ENCODE measurements at places on chromosomes 1 and 21. TPM values are rescaled to one million over a fixed set of nuclear protein-coding genes. Genes with fewer than 3 reads are reported as not detected.
A peak's percentile ranks its signal among the peaks of the same experiment; 100 is the strongest.

GRCh38 chr1:211261229-211261628, 2.1 kb downstream of the RCOR3 start:
- no peak for DNase-seq

DNA sequence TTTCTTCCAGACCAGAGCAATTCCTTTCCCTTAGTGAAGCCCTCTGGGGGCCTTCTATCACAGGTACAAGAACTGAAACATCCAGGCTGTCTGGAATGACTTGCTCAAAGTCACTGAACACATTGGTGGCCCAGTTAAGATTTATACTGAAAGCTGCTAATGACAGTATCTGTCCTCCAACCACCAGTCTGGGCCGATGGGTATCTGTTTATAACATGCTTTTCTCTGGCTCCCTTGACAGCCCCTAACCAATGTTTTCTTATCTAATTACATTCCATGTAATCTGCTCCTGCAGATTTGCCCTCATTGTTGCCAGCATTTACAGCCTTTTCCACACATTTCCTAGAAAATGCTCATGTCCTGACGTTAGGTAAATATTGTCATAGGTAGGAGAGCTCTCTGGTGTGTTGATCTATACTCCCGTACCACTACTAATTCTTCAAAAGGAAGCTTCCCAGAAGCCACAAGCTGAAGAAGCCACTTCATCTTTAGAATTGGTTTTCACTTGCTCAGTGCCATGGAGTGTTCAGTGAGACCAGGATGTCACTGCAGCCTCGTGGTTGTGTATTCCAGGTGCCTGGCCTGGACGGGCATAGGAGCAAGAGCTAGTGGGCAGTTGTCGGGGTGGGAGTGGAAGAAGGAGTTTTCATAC, 163.9 kb downstream of the TSEN15 start:
- DNase-seq = no peak

DNA sequence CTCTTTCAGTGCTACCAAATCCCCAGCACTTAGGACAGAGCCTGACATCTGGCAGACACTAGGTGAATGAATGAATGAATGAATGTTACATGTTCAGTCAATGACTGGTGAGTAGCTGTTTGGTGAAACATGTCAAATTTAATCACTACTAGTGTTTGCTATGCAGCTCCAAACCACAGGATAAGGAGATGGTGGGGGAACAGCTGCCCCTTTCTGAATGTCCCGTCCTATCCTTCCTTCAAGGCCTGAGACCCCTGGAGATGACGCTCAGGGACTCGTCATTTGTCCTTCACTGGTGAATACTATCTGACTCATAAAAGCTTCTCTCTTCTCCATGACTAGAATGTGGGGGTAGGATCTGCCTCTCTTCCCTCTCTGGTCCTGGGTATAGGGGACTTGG, 175.4 kb downstream of the HIVEP3 start:
- DNase-seq = no peak

GRCh38 chr1:206497774-206498173, 9.6 kb upstream of the RASSF5 start:
- DNase-seq = no peak

GRCh38 chr1:209045331-209046057, 538.0 kb upstream of the CAMK1G start:
- no peak for DNase-seq

DNA sequence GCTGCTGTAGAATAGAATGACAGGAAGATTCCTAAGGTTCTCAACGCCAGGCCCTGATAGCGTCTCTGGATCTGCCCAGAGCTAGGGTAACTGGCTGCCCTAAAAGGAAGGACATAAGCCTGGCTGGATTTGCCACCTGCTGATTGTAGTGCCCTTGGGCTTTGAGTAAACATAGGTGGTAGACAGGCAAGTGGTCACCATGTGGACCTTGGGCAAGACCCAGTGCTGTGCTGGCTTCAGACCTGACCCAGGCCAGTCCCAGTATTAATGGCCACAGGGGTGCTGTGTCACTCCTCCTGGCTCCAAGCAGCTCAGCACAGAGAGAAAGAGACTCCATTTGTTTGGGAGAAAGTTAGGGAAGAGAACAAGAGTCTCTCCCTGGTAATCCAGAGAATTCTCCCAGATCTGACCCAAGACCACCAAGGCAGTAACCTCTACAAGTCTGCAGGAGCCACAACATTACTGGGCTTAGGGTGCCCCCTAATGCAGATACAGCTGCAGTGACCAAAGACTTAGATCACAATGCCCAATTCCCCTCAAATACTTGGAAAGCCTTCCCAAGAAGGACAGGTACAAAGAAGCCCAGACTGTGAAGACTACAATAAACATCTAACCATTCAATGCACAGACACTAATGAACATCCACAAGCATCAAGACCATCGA, 44.5 kb downstream of the PHTF1 start:
- DNase-seq = no peak

- DNase-seq = no peak
These were observed 239.9 kb upstream of the IRF2BP2 start for GRCh38 chr1:234849832-234850231.

DNA sequence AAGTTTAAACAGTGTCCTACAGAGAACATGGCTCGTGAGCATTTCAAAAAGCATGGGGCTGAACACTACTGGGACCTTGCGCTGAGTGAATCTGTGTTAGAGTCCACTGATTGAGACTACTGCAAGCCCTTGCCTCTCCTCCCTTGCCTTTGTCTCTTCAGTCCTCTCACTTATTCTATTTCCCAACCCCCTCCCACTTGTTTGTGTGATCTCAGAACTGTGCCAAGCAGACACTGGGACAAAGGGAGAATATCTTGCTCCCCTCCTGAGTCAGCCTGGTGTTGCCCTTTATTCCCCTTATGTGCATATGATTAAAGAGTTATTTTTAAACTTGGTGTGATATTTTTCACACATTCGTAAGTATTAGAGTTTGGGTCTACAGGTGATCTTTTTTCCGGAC, 11.1 kb upstream of the RPRD2 start:
- no peak for DNase-seq

DNA sequence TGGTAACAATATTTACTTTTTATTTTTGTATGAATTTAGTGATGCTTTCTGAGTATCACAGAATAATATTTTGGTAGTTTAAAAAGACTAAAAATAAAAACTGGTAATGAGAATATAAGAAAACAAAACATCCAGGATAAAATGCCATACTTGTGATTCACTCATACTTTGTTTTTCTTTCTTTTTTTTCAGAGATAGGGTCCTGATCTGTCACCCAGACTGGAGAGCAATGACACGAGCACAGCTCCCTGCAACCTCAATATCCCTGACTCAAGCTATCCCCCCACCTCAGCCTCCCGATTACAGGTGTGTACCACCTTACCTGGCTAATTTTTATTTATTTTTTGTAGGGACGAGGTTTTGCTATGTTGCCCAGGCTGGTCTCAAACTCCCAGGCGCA, 64.2 kb upstream of the ADAM30 start:
- DNase-seq = no peak

- peak; percentile 2 for DNase-seq
These were observed 26.7 kb downstream of the BTG3 start for GRCh38 chr21:17585875-17586450.

GRCh38 chr1:53328009-53328461, at the start of gene LRP8:
LRP8 (minus strand) TSS chr1:53328070; CDS start chr1:53327912, 158 bp downstream.
- DNase-seq = peak; percentile 91

DNA sequence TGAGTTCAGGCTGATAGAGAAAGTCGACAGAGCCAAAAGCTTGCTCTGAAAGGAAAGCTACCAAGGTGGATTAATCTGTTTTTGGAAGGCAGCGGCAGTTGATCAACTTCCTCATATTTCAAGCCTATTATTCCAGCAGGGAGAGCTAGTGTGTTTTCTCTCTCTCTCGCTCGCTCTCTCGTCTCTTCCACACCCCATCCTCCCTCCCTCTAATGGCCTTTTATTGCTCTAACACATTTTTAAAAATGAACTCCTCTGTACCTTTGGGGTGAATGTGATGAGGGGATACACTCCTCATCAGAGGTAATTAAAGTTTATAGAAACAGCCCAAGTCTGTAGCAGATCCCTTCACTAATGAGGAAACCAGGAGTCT, 126.4 kb downstream of the CLIC6 start:
- DNase-seq = no peak

- no peak for DNase-seq
These were observed 103.7 kb downstream of the ABCA4 start for GRCh38 chr1:94017155-94017829.

DNA sequence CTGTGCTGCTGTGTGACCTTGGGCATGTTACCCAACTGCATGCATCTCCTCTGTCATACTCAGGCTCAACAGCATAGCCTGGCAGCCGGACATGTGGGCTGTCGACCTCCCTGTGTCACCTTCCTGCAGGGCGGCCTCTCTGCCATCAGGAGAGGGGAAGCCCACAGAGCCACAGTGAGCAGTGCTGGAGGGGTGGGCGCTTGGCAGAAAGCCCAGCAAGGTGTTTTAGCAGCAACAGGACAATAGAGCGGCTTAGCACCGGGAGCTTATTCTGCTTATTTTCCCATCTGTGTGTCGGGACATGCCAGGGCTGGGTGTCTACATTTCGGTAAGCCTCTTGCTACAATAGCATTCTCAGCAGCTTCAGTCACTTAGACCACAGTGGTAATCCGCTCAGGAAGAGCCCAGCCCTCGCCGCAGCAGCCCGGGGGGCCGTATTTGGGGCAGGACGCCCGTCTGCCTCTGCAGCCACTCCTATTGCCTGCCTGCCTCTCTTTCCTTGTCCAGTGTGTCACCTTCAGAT, 22.8 kb upstream of the CDK18 start:
- DNase-seq = no peak

DNA sequence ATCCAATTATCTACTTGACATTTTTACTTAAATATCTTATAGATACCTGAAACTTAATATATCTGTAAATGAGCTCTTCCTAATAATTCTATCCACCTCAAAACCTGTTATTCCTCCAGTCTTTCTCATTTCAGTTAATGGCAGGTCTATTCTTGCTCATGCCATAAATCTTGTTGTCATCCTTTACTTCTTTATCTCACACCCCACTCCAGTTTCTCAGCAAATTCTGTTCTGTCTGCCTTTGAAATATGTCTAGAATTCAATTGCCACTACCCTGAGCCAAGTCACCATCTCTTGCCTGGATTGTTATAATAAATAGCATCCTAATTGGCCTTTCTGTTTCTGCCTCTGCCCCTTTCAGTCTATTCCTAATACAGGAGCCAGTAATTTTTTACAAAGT, 105.8 kb downstream of the MAN1A2 start:
- DNase-seq = no peak

GRCh38 chr21:22374218-22374969, 1376.2 kb downstream of the NCAM2 start:
- DNase-seq = no peak

DNA sequence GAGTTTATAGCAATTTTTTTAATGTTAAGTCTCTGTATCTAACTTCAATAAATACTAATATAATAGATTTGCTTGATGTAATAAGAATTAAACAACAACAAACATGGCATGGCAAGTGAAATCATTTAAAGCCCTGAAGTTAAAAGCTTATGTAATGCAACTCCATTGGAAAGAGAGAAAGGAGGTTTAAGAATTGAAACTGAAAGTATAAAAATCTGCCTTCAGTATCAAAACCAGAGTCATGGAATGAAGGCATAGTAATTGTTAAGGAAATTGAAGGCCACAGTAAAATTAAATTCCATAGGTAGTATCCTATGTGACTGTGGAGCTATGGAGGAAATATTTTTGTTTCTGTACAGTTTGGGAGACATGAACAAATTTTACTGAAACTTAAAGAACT, 55.1 kb downstream of the PRDX6 start:
- DNase-seq = no peak

GRCh38 chr1:201608635-201609395, 69.9 kb downstream of the NAV1 start:
- no peak for DNase-seq

DNA sequence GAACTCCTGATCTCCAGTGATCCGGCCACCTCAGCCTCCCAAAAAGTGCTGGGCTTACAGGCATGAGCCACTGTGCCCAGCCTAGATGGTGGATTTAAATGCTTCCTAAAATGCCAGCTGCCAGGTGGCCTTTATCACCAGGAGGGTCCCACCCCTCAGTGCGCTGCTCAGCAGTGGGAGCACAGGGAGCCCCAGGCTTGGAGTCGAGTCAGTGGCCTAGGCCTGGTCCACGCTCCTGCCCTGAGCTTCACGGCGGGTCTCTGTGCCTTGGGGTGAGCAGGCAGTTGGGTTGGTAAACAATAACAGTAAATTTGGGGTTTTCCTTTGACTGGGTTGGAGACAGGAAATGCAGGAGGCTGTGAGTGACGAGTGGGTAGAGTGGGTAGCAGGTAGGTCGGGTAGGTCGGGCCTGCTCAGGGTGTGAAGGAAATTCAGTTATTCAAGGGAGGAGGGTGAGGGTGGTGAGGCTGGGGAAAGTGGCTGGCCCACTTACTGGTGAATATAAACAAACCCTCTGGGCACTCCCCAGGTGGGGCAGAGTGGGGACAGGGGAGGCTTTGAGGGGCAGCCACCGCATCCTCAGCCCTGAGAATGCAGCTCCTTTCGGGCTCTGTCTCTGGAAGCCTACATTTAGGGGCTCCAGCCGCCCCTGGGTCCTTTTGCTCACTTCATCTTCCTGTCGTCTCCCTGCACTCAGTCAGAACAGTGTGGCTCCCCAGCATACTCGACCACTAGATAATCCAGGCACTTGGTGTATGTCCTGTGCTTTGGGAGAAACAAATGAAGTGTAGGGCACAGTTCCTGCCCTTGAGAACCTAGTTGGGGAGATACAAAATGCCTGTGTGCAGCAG, 33.5 kb upstream of the IL19 start:
- DNase-seq = no peak

DNA sequence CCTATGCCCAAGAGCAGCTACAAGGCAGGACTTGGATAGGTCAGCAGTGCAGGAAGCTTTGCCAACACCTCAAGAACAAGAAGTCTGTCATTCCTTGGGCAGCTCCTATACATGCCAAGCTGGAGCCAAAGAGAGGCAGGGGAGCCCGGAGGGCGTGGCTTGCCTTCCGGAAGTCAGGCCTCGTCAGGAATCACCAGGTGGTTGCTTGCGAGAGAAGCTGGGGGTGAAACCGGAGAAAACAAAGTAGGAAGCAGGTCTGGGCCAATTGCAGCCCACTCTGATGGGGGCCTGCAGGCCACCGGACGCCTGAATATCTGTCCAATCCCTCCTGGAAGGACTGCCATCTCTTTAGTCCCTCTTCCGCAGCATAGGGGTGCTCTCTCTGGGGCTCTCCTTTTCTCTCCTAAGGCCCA, 794 bp upstream of the FAM76A start:
- DNase-seq = peak; percentile 15

ETNK2 gene
- 14.6 TPM for total RNA-seq

VHLL gene
- 0.64 TPM for total RNA-seq

CELA2A gene
- total RNA-seq = not detected

SPATA21 gene
- not detected for total RNA-seq

UMODL1 gene
- 0.09 TPM for total RNA-seq

BACE2 gene
- 6.0 TPM for total RNA-seq

DMRTA2 gene
- not detected for total RNA-seq

KCNJ15 gene
- total RNA-seq = not detected

DIPK1A gene
- 14.2 TPM for total RNA-seq

DNM3 gene
- 84.7 TPM for total RNA-seq

SMIM1 gene
- total RNA-seq = 1.7 TPM

AGBL4 gene
- 8.8 TPM for total RNA-seq

ADORA3 gene
- total RNA-seq = 1.1 TPM

TPRG1L gene
- 12.1 TPM for total RNA-seq

Measured in cerebellum (tissue), 4 donors.